Activated gamma-delta T cell treated with Interleukin-2 at 50 U/mL for 16 hours (primary cell): ENCODE measurements at places on chromosomes 13 and 19.

DNA sequence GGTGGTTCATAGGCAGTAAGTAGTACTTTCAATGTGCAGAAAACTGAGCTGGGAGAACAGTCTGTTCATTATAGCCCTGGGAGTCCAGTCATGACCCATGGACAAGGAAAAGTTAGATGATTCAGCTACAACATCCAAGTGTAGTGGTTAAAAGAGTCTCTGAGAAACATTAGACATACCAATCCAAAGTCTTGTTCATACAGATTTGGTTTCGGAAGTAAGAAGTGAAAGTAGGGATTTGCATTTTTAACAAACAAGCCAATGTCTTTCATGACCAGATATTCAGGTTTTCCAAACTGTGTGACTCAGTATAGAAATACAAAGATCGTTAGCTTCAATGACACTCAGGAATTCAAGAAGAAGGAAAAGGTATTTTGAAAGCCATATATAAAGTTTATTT lies 345.3 kb downstream of the SLITRK1 start:
- DNase-seq, result no peak

GRCh38 chr13:98026457-98026857 lies 73.0 kb downstream of the IPO5 start:
- no peak for DNase-seq

GRCh38 chr13:111344471-111345191 lies 24.2 kb downstream of the TEX29 start:
- DNase-seq, result no peak

- DNase-seq, result no peak
Measured at GRCh38 chr13:111431206-111431605, 110.8 kb downstream of the TEX29 start.

DNA sequence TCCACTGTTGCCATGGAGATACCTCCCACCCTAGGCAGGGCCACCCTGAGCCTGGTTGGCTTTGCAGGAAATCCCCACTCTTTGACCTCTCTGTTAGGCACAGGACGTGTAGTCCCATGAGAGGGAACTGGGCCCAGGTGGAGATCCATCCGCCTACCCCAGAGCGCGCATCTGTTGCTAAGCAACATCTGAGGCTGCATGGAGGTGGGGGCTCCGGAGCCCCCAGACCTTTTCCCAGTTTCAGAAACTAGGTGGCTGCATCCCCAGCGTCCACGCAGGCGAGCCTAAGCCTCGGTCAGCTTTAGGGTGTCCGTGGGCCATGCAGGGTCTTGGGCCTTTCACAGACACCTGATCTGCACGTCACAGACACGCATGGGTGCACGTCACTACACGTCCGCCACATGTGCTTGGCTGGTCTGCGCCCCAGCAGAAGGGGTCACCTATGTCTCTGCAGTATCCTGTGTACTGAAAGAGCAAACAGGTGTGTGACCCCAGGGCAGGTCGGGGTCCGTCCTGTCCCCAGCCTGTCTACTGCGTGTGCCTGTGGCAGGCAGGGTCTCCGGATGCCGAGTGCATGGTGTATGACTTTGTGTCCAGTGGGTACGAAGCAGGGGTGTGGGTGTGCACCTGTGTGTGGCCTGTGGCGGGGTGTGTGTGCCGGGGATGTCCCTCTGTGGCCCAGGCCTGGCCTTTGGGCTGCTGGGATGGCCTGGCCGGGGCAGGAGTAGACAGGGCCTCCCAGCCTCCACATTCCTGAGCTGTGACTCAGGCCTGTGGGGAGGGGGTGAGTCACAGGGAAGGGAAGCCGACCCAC lies 4.1 kb upstream of the CIRBP start:
- DNase-seq, result no peak
